ENCODE measurements at places on chromosomes 11 and 22. TPM values are rescaled to one million over a fixed set of nuclear protein-coding genes. Genes with fewer than 3 reads are reported as not detected.

DNA sequence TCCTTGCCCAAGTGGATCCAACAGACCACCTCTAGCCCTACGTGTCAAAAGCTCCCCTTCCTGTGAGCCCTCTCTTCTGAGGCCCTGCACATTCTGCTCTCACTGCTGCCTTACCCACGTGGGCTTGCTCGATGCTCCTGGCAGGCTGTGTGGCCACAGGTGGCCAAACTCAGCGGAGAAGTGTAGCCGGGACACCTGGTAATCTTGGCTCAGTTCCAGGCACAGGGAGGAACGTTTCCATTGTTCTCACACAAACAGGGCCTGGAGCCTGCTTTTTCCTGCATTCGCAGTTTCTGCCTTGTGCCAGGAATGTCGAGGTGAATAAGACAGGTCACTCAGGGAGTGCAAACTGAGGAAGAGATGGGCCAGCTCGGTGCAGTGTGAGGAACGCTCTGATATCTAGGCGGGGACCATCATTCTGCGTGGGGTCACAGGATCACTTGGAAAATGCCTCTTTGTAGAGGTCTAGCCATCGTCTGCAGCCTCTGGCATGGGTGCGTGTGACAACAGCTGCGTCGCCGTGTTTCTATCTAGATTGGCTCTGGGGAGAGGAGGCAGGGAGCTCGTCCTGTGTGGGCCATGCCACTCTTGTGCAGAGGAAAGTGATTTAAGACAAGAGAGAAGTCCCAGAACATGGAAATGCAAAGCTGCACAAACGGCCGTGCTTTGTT, 127.6 kb upstream of the PARVA start:
- no peak for DNase-seq

SLC22A25 gene
- total RNA-seq, result 0.18 TPM

OR6A2 gene
- total RNA-seq, result not detected

DNA sequence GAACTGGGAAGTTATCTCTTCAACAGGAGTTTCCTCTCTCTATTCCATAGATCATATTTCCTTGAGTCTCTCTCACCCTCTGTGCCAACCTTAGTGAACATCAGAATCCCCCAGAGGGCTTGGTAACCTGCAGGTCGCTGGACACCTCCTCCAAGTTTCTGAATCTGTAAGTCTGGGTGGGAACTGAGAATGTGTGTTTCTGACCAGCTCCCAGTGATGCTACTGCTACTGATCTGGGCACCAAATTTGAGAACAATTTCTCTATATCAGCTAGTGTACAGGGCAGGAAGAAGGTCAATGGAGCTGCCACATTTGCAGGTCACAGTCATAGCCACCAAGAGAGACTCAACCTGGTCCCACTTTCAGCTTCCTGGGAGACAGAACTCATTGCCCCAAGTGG, 62.9 kb downstream of the RCN1 start:
- DNase-seq, result no peak

- no peak for DNase-seq
These were observed 168.2 kb downstream of the KIRREL3 start for GRCh38 chr11:126832387-126832786.
